ENCODE measurements at places on chromosomes 2 and 18.

- DNase-seq = no peak
Measured at GRCh38 chr18:62435435-62436031, 87.3 kb upstream of the ZCCHC2 start.

GRCh38 chr18:34528177-34528576 is 181.9 kb upstream of the DTNA start:
- DNase-seq = no peak

GRCh38 chr2:88057437-88057844 is 1.9 kb upstream of the KRCC1 start:
- DNase-seq = no peak

DNA sequence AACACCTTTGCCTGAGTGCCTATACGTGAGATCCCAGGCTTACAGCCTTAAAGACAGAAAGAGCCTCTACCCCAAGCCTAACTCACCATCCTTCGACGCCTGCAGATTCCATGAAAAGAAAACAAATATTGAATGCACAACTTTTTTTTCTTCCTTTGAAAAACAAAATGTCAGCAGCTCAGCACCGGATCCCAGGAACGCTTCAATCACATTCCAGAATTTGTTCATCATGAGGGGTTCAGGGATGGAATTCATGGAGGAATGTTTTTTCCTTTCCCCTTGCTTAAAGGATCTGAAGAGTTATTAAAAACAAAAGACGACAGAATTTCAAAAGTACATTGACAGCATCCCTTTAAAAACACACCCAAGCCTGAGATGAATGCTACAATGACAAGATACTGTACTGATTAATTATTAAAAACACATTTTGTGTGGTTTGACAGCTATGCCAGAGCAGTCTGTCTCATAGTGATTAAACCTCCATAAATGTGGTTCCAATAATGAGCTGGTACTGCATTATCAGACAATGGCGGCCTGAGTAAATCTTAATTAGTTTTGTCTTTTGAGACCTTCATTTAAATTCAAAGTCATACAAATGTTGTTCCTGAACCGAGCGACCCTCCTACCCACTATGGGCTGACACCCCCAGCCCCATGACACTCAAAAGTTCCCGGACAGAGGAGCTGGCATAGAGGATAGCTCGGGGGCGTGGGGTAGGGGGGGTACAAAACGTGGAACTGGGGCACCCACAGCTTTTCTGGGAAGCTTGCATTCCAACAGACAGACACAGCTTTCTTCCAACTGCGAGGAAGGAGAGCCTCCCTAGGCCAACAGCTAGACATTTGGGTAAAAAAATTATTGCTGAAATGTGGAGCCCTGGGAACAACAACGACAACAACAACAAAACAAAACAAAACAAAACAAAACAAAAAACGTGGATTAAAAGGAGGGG is 227.5 kb downstream of the TTC32 start:
- DNase-seq = no peak

DNA sequence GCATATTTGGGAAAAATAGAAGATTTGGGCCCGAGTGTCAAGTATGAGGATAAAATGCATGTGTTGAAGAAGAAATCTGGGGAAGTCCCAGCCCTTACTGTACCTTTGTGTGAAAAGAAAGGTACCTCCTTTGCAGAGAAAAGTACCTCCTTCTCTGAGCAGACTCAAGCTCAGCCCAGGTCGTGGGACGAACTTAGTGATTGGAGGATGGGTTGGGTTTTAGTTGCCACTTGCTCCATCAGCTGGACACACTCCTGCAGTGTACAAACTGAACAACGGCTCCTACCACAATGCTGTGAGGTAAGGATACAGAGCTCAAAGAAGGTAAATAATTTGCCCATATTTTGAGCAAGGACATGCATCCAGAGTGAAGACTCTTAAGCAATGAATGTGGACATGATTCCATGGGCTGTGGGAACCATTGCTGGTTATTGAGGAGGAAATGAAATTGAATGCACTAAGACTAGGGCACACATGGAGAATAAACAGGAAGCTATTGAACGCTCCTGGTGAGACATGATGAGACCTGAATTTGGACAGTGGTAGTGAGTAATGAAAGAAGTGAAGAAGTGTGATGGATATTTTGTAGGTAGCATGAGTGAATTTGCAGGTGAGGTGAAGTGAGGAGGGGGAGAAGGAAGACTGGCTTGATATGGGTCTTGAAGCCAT is 49.8 kb upstream of the IL1RL1 start:
- no peak for DNase-seq

DNA sequence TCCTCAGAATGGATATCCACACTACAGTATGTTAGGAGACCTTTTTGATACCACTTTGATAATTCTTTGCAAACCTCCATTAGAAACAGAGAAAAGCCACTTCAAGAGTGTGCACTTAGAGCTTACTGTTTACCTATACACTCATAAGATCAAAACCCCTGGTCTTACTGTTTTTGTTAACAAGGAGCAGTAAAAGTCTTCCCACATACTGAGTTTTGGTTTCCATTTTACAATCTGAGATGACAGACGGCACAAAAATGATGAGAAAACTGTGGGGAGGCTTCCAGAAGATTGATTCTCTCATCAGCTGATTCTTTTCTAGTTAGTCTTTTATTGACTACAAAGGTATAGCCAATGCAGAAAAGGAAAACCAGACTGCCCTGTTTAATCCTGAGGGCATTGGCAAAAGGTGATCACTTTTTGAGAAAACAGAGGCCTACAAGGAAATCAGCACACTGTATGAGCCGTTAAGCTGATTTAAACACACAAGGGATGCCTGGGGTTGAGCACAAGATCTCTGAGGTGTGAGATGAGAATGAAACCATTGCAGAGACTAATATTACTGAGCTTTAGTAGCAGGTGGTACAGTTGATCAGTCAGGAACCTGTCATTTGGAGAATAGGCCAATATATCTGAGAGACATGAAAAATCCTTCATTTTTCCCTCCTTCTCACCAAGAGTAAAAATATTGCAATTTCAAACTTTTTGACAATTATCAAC is 368.6 kb downstream of the GRB14 start:
- no peak for DNase-seq

DNA sequence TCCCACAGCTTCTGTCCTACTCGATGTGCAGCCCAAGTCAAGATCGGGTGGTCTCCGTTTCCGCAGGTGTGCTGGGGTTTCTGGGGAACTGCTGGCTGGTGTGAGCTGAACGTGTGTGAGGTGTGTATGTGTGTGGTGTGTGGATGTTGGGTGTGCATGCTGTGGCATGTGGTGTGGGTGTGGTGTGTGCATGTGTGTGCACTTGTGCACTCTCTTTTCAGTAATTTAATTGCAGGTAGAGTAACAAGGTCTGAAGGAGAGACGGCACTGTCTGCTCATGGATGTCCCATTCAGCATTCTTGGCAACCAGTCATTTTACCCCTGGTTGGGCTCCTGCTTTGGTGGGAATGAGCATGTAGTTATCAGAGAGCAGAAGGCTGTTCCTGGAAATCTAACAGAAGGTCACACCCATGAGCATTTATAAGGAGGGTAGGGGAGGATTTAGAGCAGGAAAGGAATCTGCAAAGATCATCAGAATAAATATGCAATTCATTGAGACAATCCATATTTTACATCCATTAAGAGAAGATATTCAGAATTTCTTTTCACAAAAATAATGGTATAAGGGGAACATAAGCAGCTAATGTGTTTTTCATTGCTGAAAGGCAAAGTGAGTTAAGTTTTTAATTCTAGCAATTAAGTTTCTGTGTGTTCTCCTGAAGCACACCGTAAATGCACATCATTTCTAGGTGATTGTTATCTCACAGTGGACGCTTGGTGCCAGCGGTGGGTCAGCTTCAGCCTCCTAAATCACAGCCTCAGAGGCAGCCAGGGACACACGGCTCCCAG is 60.7 kb downstream of the ADI1 start:
- DNase-seq = no peak

DNA sequence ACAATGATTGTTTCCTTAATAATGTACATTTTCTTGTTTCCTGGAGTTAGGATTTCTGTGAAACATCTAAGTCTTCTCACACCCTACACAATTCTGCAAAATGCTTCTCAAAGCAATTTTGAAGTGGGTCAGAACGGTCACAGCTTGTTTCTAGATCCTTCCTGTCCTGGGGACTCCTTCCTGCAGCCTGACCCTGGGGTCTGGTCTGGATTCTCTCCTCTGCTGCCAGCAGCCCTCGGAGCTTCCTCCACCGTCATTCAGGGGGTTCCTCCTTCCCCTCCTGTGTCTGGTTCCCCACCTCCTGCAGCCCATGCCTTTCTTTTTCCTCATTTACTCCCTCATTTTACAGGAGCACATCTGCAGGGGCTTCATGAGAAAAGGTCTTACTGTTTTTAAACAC is 322.1 kb downstream of the AGPS start:
- no peak for DNase-seq
